ENCODE measurements at places on chromosomes 7 and 10. TPM values are rescaled to one million over a fixed set of nuclear protein-coding genes. Genes with fewer than 3 reads are reported as not detected.

GRCh38 chr7:158414002-158414401, 173.6 kb downstream of the PTPRN2 start:
- DNase-seq: no peak
- H3K4me1 ChIP-seq: no peaks in the 10 kb centered on the region
- no peaks in the 10 kb centered on the region for H3K36me3 ChIP-seq
- H3K27ac ChIP-seq: no peak overlapping the region

The PILRA gene
- 2.2 TPM for total RNA-seq

- peaks cover 2% of the 10 kb centered on the region for H3K27me3 ChIP-seq
- DNase-seq: no peak
- H3K27ac ChIP-seq: no peak overlapping the region
- no peaks in the 10 kb centered on the region for H3K36me3 ChIP-seq
- no peak overlapping the region for H3K4me3 ChIP-seq
Observed at GRCh38 chr10:5659702-5660528, 6.5 kb downstream of the ASB13 start.

The MYL7 gene
- total RNA-seq: not detected

DNA sequence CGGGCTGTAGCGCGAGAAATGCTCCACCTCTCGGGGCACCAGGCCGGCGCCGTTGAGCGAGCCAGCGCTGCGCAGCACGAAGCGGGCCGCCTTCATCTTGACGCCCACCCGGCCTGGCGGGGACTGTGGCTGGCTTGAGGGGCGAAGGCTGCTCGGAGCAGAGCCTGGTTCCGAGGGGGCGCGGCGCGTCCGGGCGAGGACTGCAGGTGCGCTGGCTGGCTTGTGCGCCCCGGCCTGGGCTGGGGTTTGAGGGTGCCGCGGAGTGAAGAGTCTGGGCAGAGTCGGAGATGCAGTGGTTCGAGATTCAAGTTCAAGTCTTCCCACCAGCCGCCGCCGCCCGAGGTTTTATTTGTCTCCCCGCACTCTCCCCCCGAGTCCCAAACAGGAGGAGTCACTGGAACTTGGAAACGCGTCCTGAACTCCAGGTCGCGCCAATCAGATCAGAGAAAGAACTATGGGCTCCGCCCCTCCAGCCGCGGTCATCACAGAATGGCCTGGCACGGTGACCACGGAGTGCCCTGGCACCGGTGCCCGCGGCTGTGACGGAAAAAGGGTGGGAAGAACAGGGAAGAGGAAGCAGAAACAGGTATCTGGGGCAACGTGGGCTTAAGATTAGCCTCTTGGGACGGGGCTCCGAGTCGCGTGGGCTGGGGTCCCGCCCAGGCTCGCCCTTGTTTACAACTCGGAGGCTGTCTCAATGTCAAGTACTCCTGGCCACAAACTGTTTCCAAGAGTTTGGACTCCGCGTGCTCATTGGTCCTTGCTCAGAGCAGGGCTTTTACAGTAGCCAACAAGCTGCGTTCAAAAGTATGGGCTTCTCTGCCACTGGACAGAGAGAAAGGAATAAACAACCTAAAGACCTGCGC, at the start of gene PDK4:
PDK4 (minus strand) TSS at position 319 of the 866 bp plus-strand sequence; CDS start at position 96, 223 bp downstream.
- DNase-seq: peak; percentile 32
- H3K4me3 ChIP-seq: peak within 1 kb of the TSS; percentile 92

DNA sequence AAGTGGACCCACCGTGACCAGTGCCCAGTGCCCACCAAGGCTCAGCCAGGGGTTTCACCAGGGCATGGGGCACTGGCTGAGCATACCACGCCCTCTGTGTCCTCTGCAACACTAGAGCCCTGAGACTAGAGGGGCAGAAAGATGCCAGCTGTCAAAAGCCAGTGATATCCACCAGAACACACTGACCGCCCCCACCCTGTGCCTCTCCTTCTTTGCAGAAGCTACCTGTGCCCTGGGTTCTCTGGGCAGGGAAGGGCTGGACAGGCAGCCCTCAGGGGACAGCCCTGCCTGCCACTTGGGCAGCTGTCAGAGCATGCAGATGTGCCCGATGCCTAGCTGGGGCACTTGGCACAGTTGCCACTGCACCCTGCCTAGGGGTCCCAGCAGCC, 494 bp downstream of the VSIR start:
- peak overlapping the region; percentile 87 for H3K27ac ChIP-seq
- H3K4me1 ChIP-seq: peaks cover 91% of the 10 kb centered on the region
- peaks cover 5% of the 10 kb centered on the region for H3K36me3 ChIP-seq
- DNase-seq: peak; percentile 43

All from activated B cell treated with CpG ODN at 0.5 μM for 24 hours (primary cell).